T-cell (primary cell): ENCODE measurements at places on chromosomes 3 and 15. TPM values are rescaled to one million over a fixed set of nuclear protein-coding genes. Genes with fewer than 3 reads are reported as not detected.

GRCh38 chr3:133461291-133461690, 61.4 kb downstream of the BFSP2 start:
- H3K27ac ChIP-seq: no peak overlapping the region
- no peaks in the 10 kb centered on the region for H3K27me3 ChIP-seq
- H3K4me1 ChIP-seq: peaks cover 17% of the 10 kb centered on the region
- no peaks in the 10 kb centered on the region for H3K36me3 ChIP-seq
- DNase-seq: no peak

DNA sequence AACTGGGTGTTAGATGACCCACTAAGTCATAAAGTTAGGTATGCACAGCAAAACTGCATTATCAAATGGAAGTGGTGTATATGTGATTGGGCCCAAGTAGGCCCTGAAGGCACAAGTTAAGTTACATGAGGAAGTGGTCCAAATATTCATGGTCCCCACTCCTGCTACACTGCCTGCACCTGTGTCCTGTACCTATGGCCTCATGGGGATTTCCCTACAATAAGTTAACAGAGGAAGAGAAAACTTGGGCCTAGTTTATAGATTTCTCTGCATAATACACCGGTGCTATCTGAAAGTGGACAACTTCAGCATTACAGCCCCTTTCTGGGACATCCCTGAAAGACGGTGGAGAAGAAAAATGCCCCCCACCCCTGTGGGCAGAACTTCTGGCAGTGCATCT, 41.5 kb downstream of the STRIT1 start:
- no peaks in the 10 kb centered on the region for H3K4me1 ChIP-seq
- no peak overlapping the region for H3K27ac ChIP-seq
- H3K27me3 ChIP-seq: no peaks in the 10 kb centered on the region
- H3K4me3 ChIP-seq: no peak overlapping the region
- H3K36me3 ChIP-seq: no peaks in the 10 kb centered on the region

DNA sequence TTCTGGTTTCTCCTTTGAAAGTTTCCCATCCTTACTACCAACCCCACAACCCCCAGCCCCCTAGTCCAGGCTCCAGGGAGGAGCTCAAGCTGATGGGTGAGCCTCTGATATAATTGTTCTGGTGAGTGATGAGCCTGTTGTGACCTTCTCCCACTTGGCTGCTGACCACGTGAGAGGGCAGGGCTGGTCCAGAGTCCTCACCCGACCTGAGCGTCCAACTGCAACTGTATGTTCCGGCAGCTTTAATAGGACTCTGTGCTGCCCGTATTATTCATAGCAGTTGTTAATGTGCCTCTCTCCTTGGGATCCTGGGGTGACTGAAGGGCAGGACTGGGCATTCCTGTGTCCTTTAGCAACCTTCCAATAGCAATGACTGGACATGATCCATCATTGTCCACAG, 56.2 kb downstream of the B3GNT5 start:
- no peak overlapping the region for H3K4me3 ChIP-seq
- H3K27me3 ChIP-seq: no peaks in the 10 kb centered on the region
- no peak overlapping the region for H3K27ac ChIP-seq
- no peak for DNase-seq
- no peaks in the 10 kb centered on the region for H3K36me3 ChIP-seq

DNA sequence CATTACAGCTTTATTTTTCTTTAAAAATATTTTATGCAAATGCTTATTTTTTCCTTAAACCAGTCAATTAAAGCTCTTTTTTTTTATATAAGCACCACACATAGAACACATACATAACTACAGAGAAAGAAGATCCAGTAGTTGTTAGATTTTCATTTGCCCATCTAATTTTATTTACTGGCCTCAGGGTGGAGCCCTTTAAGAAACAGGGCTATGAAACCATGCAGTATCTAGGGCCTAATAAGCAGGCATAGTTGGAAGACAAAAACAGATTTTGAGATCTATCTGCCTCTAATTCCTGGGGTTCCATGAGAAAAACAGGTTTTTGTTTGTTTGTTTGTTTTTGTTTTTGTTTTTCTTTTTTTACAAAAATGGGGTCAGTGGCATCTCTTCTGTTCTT, 120.6 kb downstream of the BCHE start:
- no peak overlapping the region for H3K27ac ChIP-seq
- H3K4me1 ChIP-seq: no peaks in the 10 kb centered on the region
- H3K27me3 ChIP-seq: no peaks in the 10 kb centered on the region
- H3K36me3 ChIP-seq: no peaks in the 10 kb centered on the region
- no peak for DNase-seq

The UACA gene
- total RNA-seq: 1.3 TPM

DNA sequence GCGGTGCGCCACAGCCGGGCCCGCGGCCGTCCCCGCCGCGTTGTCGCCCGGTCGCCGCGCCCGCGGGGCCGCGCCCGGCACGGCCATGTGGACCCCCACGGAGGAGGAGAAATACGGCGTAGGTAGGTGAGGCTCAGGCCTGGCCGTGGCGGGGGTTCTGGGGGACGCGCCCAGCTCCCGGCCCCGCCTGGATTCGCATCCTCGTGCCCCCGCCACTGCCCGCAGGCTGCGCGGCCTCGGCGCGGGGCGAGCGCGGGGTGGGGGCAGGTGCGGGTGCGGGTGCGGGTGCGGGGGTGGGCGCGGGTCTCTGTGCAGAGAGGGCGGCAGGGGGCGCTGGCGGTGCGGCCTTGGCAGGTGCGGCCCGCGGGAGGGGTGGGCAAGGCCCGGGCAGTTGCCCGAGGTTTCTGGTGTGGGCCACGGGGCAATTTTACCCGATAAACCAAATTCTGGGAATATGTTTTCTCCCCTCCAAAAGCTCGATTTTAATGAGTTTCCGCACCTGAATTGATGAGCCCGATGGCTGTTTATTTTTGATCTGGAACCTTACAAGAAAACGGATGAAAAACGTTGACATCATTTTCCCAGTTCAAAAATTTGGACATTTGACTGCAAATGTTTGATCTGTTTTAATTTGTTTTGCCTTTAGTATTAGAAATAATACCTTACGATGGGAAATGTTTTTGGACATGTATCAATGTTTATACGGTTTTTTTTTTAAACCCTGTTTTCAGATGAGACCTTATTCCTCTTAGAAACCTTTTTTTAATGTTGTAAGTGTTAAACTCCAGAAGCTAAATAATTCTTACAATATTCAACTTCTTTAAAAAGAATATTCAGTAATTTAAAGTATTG, 678 bp downstream of the DOCK3 start:
- H3K27ac ChIP-seq: no peak overlapping the region
- DNase-seq: peak; percentile 31
- H3K4me3 ChIP-seq: peak overlapping the region; percentile 60
- H3K27me3 ChIP-seq: peaks cover 22% of the 10 kb centered on the region

DNA sequence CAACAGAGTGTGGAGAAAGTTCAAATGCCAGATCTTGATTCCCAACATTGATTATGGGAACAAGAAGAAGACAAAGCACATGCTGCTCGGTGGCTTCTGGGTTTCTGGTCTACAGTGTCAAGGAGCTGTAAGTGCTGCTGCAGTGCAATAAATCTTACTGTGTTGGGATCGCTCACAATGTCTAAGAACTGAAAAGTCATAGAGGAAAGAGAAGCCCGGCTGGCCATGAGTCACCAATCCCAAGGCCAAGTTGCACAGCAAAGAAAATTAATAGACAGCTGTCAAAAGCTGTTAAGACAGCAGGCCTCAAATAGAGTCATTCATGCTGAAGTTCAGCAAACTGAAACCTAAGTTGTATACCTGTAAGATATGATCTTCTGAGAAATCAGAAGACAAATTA, 33.2 kb upstream of the SPPL2A start:
- no peak for DNase-seq
- no peaks in the 10 kb centered on the region for H3K36me3 ChIP-seq
- no peak overlapping the region for H3K27ac ChIP-seq
- no peak overlapping the region for H3K4me3 ChIP-seq
- H3K27me3 ChIP-seq: no peaks in the 10 kb centered on the region

GRCh38 chr3:150770681-150771080, 7.7 kb upstream of the SIAH2 start:
- H3K36me3 ChIP-seq: no peaks in the 10 kb centered on the region
- H3K27ac ChIP-seq: no peak overlapping the region
- H3K4me3 ChIP-seq: no peak overlapping the region
- H3K27me3 ChIP-seq: no peaks in the 10 kb centered on the region

- H3K4me3 ChIP-seq: no peak overlapping the region
- H3K27me3 ChIP-seq: no peaks in the 10 kb centered on the region
- H3K36me3 ChIP-seq: no peaks in the 10 kb centered on the region
- H3K27ac ChIP-seq: no peak overlapping the region
- DNase-seq: no peak
Measured at GRCh38 chr15:79373728-79374127, 58.4 kb upstream of the MINAR1 start.

The TTC23 gene
- total RNA-seq: 1.3 TPM

- H3K27ac ChIP-seq: no peak overlapping the region
- H3K4me3 ChIP-seq: no peak overlapping the region
- H3K27me3 ChIP-seq: no peaks in the 10 kb centered on the region
- H3K4me1 ChIP-seq: no peaks in the 10 kb centered on the region
- DNase-seq: no peak
Measured at GRCh38 chr3:78659386-78659987, 1108.3 kb downstream of the ROBO1 start.

The PPM1M gene
- 78.1 TPM for total RNA-seq

DNA sequence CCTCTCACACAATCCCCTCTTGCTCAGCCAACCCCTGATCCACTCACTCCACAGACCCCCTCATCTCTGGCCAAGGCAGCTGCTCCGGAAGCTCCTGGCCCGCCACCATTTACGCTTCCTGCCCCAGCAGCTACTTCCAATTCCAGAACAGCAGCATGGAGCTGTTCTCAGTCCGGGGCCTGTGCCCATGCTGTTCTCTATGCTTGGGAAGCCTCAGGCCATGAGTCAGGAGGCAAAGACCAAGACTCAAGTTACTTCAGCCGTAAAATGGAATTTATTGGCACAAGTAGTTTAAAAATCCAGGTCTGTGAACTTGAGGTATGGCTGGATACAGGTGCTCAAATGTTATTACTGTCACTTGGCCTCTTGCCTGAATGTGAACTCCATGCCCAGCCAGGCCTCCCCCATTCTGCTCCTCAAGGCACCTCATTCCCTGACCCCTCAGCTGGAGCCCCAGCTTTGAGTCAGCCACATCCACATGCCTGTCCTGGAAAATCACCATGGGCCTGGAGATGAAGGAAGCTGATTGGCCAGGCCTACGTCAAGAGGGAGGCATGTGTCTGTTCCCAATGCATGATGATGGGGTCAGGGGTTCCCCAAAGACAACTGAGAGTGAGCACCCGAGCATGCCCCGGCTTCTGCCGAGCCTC, 31.4 kb upstream of the CACNA2D2 start:
- H3K36me3 ChIP-seq: no peaks in the 10 kb centered on the region
- H3K4me3 ChIP-seq: no peak overlapping the region
- H3K27ac ChIP-seq: no peak overlapping the region
- no peaks in the 10 kb centered on the region for H3K27me3 ChIP-seq
- H3K4me1 ChIP-seq: no peaks in the 10 kb centered on the region
- no peak for DNase-seq
